Foreskin melanocyte (primary cell): ENCODE measurements at places on chromosomes 16 and 17.

DNA sequence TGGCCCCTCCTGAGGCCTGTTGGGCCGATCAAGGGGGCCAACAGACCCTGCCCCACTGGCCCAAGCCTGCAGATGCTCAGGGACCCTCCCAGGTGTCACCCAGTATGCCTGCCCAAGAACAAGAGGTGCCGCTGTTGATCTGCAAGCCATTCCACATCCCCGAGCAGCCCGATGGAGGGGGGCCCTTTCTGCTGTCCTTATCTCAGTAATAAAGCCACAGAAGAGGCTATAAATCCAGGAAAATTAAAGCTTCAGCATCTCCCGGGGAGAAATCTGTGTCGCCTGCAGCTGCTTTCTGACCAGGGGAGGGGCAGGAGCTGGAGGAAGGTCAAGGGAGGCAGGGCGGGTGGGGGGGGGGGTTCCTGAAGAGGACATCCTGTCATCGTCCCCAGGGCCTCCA lies 11.7 kb upstream of the CACNA1H start:
- DNase-seq = no peak

GRCh38 chr16:521381-522210 lies 5.9 kb upstream of the CAPN15 start:
- no peak for DNase-seq

DNA sequence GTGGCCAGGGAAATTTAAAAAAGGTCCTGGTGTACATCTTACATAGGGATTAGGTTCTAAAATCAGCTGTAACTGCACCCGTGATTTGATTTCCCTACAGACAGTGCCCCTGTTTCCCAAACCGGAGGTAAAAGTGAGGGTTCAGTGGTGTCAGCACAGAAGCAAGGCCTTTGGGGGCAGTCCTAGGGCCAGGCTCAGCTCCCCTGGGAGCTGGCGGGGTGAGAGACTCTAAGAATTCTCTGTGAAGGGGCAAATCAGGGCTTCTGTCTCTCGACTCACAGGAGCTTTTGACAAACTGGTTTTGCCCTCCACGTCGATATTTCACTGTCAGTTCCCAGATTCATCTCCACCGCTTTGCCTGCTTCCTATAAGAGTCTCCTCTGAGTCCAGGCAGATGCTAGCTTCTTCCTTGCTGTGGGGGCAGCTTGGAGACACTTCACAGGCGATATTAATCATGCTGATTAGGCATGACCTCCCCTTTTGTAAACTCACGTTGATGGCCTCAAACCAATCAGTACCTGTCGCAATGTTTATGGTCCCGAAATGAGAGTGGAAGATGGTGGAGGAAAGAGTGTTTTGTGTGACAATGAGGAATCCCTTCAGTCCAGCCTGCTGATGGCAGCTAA lies 234.2 kb upstream of the TOX3 start:
- DNase-seq = no peak

GRCh38 chr16:13529193-13529982 lies 390.6 kb upstream of the ERCC4 start:
- DNase-seq = no peak

GRCh38 chr17:21374441-21375161 lies 1.6 kb upstream of the KCNJ12 start:
- DNase-seq = no peak

GRCh38 chr17:48595278-48595999 lies 1.9 kb upstream of the HOXB5 start:
- no peak for DNase-seq

- DNase-seq = no peak
Measured at GRCh38 chr17:21163101-21163500, 36.3 kb downstream of the DHRS7B start.

- no peak for DNase-seq
Measured at GRCh38 chr17:37067555-37068111, 118.9 kb downstream of the AATF start.

- DNase-seq = no peak
Measured at GRCh38 chr16:57021757-57022156, 32.4 kb downstream of the NLRC5 start.

GRCh38 chr17:35727635-35728034 lies 3.8 kb upstream of the RASL10B start:
- no peak for DNase-seq

- no peak for DNase-seq
Measured at GRCh38 chr17:18920911-18921441, 31.0 kb upstream of the SLC5A10 start.

- DNase-seq = peak; percentile 96
Measured at GRCh38 chr17:77322514-77323412, 182.0 kb downstream of the SEC14L1 start.

GRCh38 chr16:89298623-89299225 lies 81.2 kb downstream of the ZNF778 start:
- no peak for DNase-seq

GRCh38 chr17:82092094-82092586 lies 5.9 kb downstream of the FASN start:
- DNase-seq = no peak

DNA sequence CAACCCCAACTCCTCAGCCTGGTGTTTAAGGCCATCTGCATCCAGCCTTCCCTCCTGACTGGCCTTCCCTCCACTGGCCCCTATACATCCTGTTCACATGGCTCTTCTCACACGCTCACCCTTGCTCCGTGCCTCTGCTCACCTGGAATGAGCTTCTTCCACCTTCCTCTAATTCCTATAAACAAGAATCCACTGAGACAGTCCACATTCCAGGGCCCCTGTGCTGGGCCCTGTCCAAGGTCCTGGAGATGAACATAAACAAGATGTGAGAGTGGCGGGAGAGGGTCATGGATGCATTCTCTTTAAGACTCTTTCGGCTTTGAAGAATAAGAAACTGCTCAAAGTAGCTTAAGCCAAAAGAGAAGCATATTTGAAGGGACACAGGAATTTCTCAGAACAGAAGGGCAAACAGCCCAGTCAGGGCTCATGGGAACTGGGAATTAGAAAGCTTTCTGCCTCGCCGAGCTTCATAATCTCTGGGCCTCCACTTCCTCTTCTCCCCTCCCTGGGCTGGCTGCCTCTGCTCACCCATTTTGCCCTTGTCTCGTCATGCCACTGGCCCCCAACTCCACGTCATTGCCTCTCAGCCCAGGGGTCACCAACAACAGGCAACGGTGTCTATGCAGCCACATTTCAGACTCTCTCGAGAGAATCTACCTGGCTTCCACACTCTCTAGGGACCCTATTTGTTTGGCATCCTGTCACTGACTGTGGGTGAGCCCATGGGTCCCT lies 13.5 kb downstream of the SPPL2C start:
- DNase-seq = peak; percentile 13

- DNase-seq = no peak
Measured at GRCh38 chr16:27448532-27449433, 46.8 kb downstream of the IL21R start.

GRCh38 chr16:19901164-19901563 lies 16.5 kb upstream of the GPRC5B start:
- no peak for DNase-seq

- DNase-seq = no peak
Measured at GRCh38 chr16:11506741-11507305, 79.9 kb downstream of the LITAF start.

GRCh38 chr17:77089124-77089490 lies 51.7 kb upstream of the SEC14L1 start:
- no peak for DNase-seq

GRCh38 chr16:50072730-50073129 lies 7.0 kb downstream of the HEATR3 start:
- no peak for DNase-seq
